CD4-positive, alpha-beta T cell treated with Interleukin-17A for 1 hour (primary cell): ENCODE measurements at places on chromosomes 2 and 18.

DNA sequence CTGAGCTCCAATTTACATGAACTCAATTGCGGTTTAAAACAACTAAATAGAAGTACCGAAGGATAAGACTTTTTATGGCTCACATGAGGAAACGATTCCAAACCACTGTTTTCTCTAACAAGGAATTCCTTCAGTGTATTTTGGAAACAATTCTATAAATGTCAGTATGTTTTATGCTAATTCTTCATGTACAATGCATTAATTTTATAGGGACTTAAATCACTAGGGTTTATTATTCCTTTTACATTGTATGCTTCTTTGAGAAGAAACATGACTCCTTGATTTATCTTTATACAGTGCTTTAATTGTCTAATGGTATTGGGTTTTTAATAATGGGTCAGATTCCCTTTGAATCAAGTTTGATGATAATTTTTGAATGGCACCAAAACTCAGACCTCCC is 566.8 kb downstream of the EPHA4 start:
- DNase-seq = no peak

DNA sequence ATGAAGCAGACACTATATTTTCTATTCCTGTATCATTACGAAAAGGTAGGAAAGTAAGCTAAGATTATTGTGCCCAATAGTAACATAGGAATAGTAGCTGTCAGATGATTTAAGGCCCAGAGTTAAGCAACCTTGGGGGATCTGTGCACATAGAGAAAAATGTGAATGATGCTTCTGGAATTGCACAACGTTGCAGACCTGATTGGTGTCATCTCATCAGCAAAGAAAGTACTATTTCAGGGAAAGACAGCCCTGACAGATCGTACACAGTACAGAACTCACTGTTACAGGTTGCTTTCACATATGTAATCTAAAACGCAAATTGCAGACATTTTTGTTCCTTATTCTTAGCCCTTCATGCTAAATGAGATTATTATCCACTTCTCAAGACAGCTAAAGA is 535.9 kb downstream of the TRIB2 start:
- no peak for DNase-seq

GRCh38 chr2:215654148-215654819 is 218.4 kb upstream of the FN1 start:
- DNase-seq = no peak

DNA sequence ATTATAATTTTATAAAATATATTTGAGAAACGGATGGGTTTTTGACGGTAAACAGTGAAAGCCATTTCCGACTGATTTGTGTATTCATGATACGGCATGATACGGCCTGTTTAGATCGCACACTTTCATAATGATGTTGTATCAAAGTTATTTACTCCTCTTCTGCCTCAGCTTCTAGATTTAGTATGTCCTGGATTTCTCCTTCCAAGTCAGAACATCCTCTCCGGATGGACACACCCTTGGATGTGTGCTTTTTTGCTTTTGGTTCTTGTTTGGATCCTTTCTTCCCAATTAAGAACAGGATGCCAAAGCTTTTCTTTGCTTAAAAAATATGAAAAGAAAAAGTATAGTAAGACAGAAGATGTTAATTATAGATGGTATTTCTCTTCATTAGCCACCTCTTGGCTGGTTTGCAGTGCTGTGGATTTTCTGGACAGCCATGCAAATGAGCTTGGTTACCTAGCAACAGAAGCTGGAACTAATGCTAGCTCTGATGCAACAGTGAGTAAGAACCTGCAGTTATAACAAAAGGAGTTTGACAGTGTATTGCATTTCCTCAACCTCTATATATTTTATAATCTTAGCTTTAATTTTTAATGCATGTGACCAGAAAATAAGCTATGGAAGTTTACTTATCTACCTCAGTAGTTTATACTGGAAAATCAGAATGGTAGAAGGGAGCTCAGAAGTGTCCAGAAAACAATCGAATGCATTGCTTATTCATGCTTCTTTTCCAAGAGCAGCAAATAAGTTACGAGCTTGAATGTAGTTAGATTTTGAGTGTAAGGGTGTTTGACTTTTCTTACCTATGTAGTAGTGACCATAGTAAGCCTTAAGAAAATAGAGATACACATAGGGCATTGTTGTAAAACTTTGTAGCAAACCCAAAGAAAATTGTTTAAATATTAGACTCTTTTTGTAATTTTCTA is 27.9 kb downstream of the RMND5A start:
- DNase-seq = no peak

- DNase-seq = no peak
Measured at GRCh38 chr2:159759577-159759976, 38.4 kb downstream of the CD302 start.
